ENCODE measurements at places on chromosomes 4 and X.

DNA sequence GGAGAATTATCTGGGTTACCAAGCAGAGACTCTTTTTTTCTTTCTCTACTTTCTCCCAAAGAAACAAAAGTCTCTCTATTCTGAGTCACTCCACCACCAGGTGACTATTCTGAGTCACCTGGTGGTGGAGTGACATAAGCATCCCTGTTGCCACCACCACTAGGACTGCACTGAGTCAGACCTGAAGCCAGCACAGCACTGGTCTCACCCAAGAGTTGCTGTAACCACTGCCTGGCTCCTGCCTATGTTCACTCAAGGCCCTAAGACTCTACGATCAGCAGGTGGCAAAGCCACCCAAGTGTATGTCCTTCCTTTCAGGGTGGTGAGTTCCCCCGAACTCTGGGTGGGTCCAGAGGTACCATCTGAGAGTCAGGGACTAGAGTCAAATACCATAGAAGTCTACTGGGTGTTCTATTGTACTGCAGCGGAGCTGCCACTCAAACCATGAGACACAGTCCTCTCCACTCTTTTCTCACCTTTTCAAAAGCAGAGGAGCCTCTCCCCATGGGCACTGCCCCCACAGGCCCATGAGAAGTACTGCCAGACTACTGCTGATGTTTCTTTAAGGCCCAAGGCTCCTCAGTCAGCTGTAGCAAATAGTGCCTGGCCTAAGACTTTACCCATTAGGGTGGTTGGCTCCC lies 209.6 kb upstream of the IRS4 start:
- DNase-seq = no peak

- no peak for DNase-seq
Observed at GRCh38 chrX:44330227-44330626, 13.2 kb downstream of the EFHC2 start.

DNA sequence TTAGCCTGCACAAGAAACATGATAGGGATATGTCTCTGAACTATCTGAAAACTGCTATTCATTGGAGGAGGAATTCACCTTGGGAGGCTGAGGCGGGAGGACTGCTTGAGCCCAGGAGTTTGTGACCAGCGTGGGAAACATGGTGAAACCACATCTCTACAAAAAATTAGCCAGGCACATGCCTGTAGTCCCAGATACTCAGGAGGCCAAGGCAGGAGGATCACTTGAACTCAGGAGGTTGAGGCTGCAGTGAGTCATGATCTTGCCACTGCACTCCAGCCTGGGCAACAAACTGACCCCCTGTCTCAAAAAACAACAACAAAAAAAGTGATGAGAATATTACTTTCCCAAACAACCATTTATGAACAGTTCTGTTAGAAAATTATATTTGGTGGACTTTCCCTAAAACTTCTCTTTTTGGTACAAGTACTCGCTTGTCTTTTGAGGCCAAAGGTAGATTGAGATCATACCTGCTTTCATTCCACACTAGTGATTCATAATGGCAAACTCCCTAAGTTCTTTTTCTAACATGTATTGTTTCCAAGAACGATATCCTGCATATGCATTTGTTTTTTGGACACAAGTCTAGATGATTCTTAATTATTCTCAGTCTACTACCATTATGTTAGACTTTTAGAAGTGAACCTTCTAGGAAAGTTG lies 33.4 kb downstream of the METTL14 start:
- DNase-seq = no peak

GRCh38 chr4:64353904-64354303 lies 55.3 kb downstream of the TECRL start:
- DNase-seq = no peak
